A549 treated with AZD2906 at 1 μM for 4 hours (cell line): ENCODE measurements at places on chromosomes 4 and X. TPM values are rescaled to one million over a fixed set of nuclear protein-coding genes. Genes with fewer than 3 reads are reported as not detected.

Gene GUF1
- 8.0 to 9.4 TPM (median 8.4 TPM) in 5 replicates for total RNA-seq

Gene HTN3
- not detected in 5 replicates for total RNA-seq

Gene SCRG1
- total RNA-seq = not detected in 5 replicates

Gene TCEAL1
- 34.1 to 45.4 TPM (median 38.3 TPM) in 5 replicates for total RNA-seq

Gene PAGE4
- not detected in 5 replicates for total RNA-seq

Gene ANAPC10
- total RNA-seq = 10.3 to 15.9 TPM (median 11.4 TPM) in 5 replicates

Gene GUCY1A1
- total RNA-seq = not detected in 5 replicates

Gene DCAF12L2
- total RNA-seq = 0.06 to 0.10 TPM (median 0.08 TPM) in 5 replicates

Gene NDP
- not detected in 5 replicates for total RNA-seq

Gene TEX13B
- not detected in 5 replicates for total RNA-seq

Gene HTR2C
- not detected in 5 replicates for total RNA-seq

Gene XIAP
- 26.6 to 31.9 TPM (median 27.9 TPM) in 5 replicates for total RNA-seq

Gene RASSF6
- total RNA-seq = 0.66 to 0.88 TPM (median 0.76 TPM) in 5 replicates

Gene LPAR4
- total RNA-seq = not detected in 5 replicates

Gene NEUROG2
- total RNA-seq = 0.03 TPM in 1 of 5 replicates, not detected in the others

Gene GAGE2A
- not detected in 5 replicates for total RNA-seq

Gene SLC6A14
- not detected in 5 replicates for total RNA-seq

Gene RELL1
- 4.7 to 9.0 TPM (median 4.9 TPM) in 5 replicates for total RNA-seq

Gene TET2
- total RNA-seq = 1.6 to 2.4 TPM (median 2.2 TPM) in 5 replicates

Gene TLR8
- total RNA-seq = not detected in 5 replicates

Gene GRIPAP1
- 16.6 to 21.6 TPM (median 19.0 TPM) in 5 replicates for total RNA-seq

Gene IL9R
- 0.13 to 0.40 TPM (median 0.22 TPM) in 5 replicates for total RNA-seq

Gene SSX2B
- total RNA-seq = not detected in 5 replicates

Gene PPP2R3B
- 18.2 to 25.8 TPM (median 22.6 TPM) in 5 replicates for total RNA-seq

Gene CDKL2
- total RNA-seq = 0.53 to 0.90 TPM (median 0.82 TPM) in 5 replicates

Gene PRPS2
- 34.3 to 47.1 TPM (median 46.5 TPM) in 5 replicates for total RNA-seq

Gene SPANXA1
- 0.17 to 0.24 TPM in 2 of 5 replicates, not detected in the others for total RNA-seq

Gene WDFY3
- total RNA-seq = 5.7 to 8.7 TPM (median 7.1 TPM) in 5 replicates

Gene CSN2
- total RNA-seq = not detected in 5 replicates

Gene ESX1
- total RNA-seq = 0.05 to 0.15 TPM (median 0.09 TPM) in 3 of 5 replicates, not detected in the others

Gene RHOH
- 0.10 to 0.28 TPM (median 0.17 TPM) in 5 replicates for total RNA-seq

Gene TMEM271
- total RNA-seq = not detected in 5 replicates

Gene HSFX3
- 0.07 TPM in 1 of 5 replicates, not detected in the others for total RNA-seq

Gene CHRNA9
- total RNA-seq = 0.98 to 1.6 TPM (median 1.2 TPM) in 5 replicates

Gene FAM184B
- 0.01 to 0.02 TPM (median 0.02 TPM) in 5 replicates for total RNA-seq

Gene KANTR
- total RNA-seq = 1.3 to 1.8 TPM (median 1.7 TPM) in 5 replicates

Gene SSX3
- total RNA-seq = not detected in 5 replicates

Gene XK
- 0.29 to 0.45 TPM (median 0.40 TPM) in 5 replicates for total RNA-seq

Gene SEPTIN6
- total RNA-seq = 9.2 to 11.3 TPM (median 10.7 TPM) in 5 replicates

Gene OCRL
- 19.0 to 25.5 TPM (median 23.1 TPM) in 5 replicates for total RNA-seq

Gene ARX
- total RNA-seq = 0.25 to 0.74 TPM (median 0.69 TPM) in 5 replicates

Gene S100G
- total RNA-seq = not detected in 5 replicates

Gene UCHL1
- total RNA-seq = 904 to 991 TPM (median 938 TPM) in 5 replicates

Gene ITGB1BP2
- 0.29 to 0.78 TPM (median 0.64 TPM) in 5 replicates for total RNA-seq

Gene CXorf66
- total RNA-seq = not detected in 5 replicates

Gene GK2
- not detected in 5 replicates for total RNA-seq
